ENCODE measurements at places on chromosomes 3 and 15.

DNA sequence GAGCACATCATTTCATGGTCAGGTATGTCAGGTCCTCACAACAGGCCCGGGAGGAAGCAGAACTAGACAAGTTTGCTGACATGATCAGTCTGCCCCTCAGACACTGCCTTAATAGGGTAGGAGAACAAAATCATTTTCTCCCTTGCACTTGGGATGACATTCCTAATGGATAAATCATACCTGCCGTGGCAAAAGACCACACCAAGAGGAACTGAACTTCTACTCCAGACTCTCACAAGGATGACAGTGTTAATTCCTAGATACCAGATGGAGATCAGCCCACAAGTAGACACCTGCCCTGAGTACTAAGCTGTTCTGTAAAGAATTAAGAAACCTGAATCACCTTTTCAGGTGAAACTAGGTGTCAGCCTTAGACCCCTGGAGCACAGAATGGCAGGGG is 19.5 kb downstream of the SIAH2 start:
- no peak for DNase-seq

GRCh38 chr3:53516339-53516738 is 21.9 kb downstream of the CACNA1D start:
- no peak for DNase-seq

- DNase-seq: no peak
Observed at GRCh38 chr3:139227165-139227564, 116.7 kb upstream of the MRPS22 start.

- no peak for DNase-seq
Observed at GRCh38 chr3:3305084-3305483, 125.6 kb upstream of the CRBN start.

GRCh38 chr3:126851382-126851781 is 131.5 kb upstream of the PLXNA1 start:
- DNase-seq: no peak

DNA sequence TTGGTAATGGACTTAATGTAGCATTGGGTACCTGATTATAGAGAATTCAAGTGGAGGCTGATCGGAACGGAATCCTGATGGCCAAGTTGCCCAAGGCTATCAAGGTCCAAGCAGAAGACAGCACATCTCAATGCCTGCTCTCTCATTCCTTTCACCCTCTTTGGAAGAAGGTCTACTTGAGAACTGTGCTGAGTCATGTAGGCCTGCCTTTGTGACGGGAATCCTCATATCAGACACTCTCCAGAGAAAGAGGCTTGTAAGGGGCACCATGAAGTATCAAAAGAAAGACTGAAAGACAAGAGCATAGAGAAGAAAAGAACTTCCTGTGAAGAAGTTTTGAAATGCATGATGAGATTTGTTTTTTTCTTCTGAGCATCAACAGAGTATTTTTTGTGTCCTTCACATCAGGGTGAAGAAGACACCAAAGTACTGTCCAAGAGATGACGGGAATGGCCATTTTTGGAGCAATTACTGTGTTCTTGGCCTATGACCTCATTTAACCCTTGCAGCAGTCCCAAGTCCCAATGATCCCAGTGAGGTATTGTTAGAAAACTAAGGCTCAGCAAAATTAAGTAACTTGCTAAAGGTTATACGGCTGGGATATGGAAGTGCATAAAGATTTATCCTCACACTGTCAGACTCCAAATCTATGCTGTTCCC is 13.2 kb upstream of the LARP6 start:
- DNase-seq: no peak

DNA sequence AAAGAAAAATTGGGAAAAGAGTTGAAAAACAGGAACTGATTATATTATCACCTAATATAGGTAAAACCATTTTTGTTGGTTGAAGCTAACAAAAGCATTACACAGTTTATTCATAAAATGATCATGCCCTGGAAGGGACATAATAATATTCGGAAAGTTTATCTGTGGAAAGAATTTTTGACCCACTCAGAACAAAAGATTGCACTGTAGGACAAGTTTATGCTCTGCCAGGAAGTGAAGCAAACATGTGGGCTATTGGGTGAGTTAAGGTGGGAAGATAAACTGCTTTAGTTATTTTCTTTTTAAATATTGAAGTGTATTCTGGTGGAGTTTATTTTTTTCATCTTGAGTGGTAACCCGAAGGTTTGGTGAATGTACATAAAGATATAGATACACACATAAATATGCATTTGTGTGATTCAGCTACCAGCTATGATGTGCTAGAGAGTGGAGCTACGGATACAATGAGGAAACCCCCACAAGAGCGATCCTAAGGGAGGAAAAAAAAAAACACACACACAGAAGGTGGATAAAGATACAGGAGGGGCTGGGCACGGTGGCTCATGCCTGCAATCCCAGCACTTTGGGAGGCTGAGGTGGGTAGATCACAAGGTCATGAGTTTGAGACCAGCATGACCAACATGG is 506.4 kb upstream of the THBS1 start:
- DNase-seq: no peak
